Hepatocyte (in vitro differentiated cells): ENCODE measurements at places on chromosomes 13 and 19. TPM values are rescaled to one million over a fixed set of nuclear protein-coding genes. Genes with fewer than 3 reads are reported as not detected.

DNA sequence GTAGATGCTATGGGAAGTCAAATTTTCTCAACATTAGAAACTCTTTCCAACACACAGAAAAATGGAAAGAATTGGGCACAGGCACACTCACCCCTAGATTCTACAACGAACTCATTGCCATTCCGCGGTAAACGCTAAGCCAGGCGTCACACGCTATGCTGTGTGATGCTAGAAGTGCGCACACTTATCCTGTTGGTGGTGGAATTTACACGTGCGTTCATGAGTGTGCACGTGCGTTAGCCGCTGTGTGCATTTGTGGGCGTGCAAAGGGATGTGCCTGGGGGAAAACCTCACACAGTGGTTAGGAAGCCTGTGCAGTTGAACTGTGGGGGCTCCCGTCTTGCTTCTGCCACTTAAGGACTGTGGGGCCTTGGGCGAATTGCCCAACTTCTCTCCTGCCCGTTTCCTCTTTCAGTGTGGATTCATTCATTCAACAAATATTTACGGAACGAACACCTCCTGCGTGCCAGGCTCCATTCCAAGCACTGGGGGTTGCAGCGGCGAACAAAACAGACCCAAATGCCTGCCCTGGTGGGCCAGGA lies 7.7 kb downstream of the NFILZ start:
- no peak overlapping the region for H3K4me3 ChIP-seq
- no peaks in the 10 kb centered on the region for H3K36me3 ChIP-seq
- no peak overlapping the region for H3K27ac ChIP-seq

DNA sequence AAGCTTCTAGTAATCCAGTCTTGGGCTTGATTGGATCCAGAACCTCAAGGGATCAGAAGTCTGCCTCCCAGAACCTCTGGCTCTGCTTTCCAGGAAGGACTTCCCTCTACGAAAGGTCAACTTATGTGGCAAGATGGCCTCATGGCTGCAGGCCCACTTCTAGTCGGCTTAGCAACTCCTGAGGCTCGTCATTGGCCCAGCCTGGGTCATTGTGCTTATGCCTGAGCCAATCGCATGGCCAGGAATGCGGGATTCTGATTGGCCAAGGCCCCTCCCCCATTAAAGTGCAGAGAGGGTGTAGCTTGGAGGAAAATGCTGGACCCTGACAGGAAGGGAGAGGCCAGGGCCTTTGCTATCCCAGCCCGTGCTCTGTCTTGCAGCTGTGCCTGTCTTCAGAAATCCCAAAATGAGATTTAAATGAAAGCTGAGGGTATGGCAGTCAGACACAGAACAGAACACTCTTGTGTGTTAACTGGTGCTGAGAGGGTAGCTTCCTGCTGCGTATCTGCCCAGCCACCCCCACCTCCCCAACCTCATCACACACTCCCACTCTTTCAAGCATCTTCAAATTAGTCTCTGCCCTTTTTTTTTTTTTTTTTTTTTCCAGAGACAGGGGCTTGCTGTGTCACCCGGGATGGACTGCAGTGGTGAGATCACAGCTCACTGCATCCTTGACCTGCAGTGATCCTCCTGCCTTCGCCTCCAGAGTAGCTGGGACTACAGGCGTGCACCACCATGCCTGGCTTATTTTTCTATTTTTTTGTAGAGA lies 5.5 kb upstream of the CCNE1 start:
- H3K4me3 ChIP-seq = no peak overlapping the region
- H3K36me3 ChIP-seq = no peaks in the 10 kb centered on the region
- H3K27ac ChIP-seq = no peak overlapping the region
- H3K4me1 ChIP-seq = peaks cover 4% of the 10 kb centered on the region
- peak; percentile 54 for DNase-seq

GRCh38 chr13:98822225-98822606 lies 69.7 kb upstream of the SLC15A1 start:
- H3K4me3 ChIP-seq = no peak overlapping the region
- DNase-seq = no peak
- peak overlapping the region; percentile 84 for H3K27ac ChIP-seq
- H3K4me1 ChIP-seq = peaks cover 37% of the 10 kb centered on the region

DNA sequence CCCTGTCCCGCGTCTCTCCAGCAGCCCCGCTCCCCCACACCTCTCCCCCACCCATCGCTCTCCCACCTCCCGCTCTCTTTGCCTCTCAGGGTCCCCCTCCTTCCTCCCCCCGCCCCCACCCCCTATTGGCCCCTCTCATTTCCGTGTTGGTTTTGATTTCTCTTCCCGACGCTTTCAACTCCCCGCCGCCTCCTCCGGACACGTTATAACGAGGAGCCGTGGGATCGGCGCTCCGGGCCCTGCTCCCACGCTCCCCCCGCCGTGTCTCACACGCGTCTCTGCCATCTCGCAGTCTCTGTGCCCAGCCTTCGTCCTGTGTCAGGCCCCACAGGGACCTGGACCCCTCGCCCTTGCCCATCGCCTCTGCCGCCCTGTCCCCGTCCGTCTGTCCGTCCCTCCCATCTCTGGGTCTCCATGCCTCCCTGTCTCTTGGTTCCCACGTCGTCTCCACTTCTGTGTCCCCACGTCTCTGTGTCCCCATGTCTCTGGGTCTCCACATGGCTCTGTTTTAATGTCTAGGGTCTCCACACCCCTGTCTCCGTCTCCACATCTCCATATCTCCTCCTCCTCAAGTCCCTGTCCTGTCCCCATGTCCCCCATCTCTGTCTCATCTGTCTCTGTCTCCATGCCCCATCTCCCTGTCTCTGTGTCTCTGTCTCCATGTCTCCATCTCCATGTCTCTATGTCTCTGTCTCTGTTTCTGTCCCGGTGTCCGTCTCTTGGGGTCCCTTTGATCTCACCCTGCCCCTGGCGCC lies 13.1 kb downstream of the ERFL start:
- H3K36me3 ChIP-seq = no peaks in the 10 kb centered on the region
- peaks cover 69% of the 10 kb centered on the region for H3K27me3 ChIP-seq
- no peaks in the 10 kb centered on the region for H3K4me1 ChIP-seq
- no peak overlapping the region for H3K27ac ChIP-seq

GRCh38 chr13:88464851-88465250 lies 793.7 kb downstream of the SLITRK5 start:
- H3K4me3 ChIP-seq = no peak overlapping the region
- no peaks in the 10 kb centered on the region for H3K36me3 ChIP-seq
- DNase-seq = no peak
- H3K27ac ChIP-seq = no peak overlapping the region

The PDX1 gene
- total RNA-seq = 0.20 and 1.3 TPM in 2 replicates

The RPS28 gene
- 293 and 312 TPM in 2 replicates for total RNA-seq

- no peaks in the 10 kb centered on the region for H3K27me3 ChIP-seq
- H3K27ac ChIP-seq = no peak overlapping the region
- peaks cover 16% of the 10 kb centered on the region for H3K4me1 ChIP-seq
- no peak overlapping the region for H3K4me3 ChIP-seq
- no peaks in the 10 kb centered on the region for H3K36me3 ChIP-seq
Measured at GRCh38 chr13:98401934-98402333, 175.0 kb downstream of the STK24 start.

- H3K27me3 ChIP-seq = no peaks in the 10 kb centered on the region
- H3K4me1 ChIP-seq = no peaks in the 10 kb centered on the region
- H3K4me3 ChIP-seq = no peak overlapping the region
- no peak overlapping the region for H3K27ac ChIP-seq
- H3K36me3 ChIP-seq = no peaks in the 10 kb centered on the region
- DNase-seq = no peak
Measured at GRCh38 chr19:19782783-19783182, 38.8 kb downstream of the ZNF506 start.

DNA sequence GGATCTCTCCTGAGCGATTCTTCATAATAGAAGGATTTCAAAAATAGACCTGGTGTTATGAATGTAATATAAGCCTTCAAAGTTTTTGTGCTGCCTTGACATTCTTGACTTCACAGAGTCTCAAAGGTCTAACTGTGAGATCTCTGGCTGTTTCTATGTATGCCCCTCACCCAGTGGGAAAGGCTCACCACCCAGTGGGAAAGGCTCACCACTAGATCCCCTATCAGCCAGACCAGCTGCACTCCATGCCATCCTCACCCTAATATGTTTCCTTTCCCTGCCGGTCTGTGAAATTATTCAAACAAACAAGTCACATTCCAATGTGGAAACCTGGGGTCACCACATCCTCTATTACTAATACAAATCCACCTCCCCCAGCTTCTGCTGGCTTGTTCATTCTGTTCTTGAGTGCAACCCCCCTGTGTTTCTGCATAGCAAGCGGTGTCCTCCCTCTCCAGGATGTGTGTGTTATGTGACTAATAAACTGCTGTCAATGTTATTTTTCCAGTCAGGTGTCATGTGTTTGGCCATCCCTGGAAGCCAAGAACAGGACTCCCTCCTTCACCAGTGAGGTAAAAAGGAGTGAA lies 13.8 kb upstream of the SLITRK1 start:
- no peaks in the 10 kb centered on the region for H3K36me3 ChIP-seq
- H3K4me3 ChIP-seq = no peak overlapping the region
- no peak overlapping the region for H3K27ac ChIP-seq
- H3K4me1 ChIP-seq = no peaks in the 10 kb centered on the region
- DNase-seq = no peak

GRCh38 chr13:46795321-46795720 lies 1.6 kb downstream of the ESD start:
- H3K4me1 ChIP-seq = peaks cover 19% of the 10 kb centered on the region
- DNase-seq = no peak
- no peak overlapping the region for H3K27ac ChIP-seq
- H3K27me3 ChIP-seq = no peaks in the 10 kb centered on the region
- no peak overlapping the region for H3K4me3 ChIP-seq
- H3K36me3 ChIP-seq = no peaks in the 10 kb centered on the region

DNA sequence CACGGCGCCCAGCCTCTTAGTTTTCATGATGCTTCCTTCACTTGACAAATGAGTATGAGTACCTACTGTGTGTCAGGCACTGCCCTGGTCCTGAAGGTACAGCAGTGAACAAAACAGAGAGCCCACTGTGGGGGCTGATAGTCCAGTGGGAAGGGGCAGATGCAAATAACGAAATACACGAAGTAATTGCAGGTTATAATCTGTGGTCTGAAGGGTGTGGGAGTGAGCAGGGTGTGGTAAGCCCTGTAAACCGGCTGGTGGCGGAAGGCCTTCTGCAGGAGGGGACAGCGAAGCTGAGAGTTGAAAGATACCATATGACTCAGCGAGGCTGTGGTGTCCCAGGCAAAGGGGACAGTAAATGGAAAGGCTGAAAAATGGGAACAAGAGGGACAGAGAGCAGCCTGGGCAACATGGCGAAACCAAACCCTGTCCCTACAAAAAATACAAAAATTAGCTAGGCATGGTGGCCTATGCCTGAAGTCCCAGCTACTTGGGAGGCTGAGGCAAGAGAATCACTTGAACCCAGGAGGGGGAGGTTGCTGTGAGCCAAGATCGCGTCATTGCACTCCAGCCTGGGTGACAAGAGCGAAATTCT lies 60.5 kb downstream of the MAP4K1 start:
- H3K27ac ChIP-seq = no peak overlapping the region
- H3K4me1 ChIP-seq = no peaks in the 10 kb centered on the region
- no peak for DNase-seq
- H3K36me3 ChIP-seq = no peaks in the 10 kb centered on the region

The ZNF567 gene
- 4.0 and 8.1 TPM in 2 replicates for total RNA-seq

GRCh38 chr13:40598569-40598968 lies 67.9 kb downstream of the FOXO1 start:
- peaks cover 10% of the 10 kb centered on the region for H3K4me1 ChIP-seq
- no peaks in the 10 kb centered on the region for H3K36me3 ChIP-seq
- H3K27ac ChIP-seq = no peak overlapping the region
- no peak for DNase-seq
- H3K4me3 ChIP-seq = no peak overlapping the region

- H3K27ac ChIP-seq = no peak overlapping the region
- H3K36me3 ChIP-seq = no peaks in the 10 kb centered on the region
- no peak overlapping the region for H3K4me3 ChIP-seq
- H3K27me3 ChIP-seq = no peaks in the 10 kb centered on the region
- no peak for DNase-seq
- H3K4me1 ChIP-seq = peaks cover 11% of the 10 kb centered on the region
Measured at GRCh38 chr19:18523841-18524240, 2.0 kb upstream of the ELL start.

The FGF21 gene
- total RNA-seq = not detected in 2 replicates

The FOSB gene
- total RNA-seq = 37.9 and 73.1 TPM in 2 replicates

The ZNF667 gene
- 3.4 and 4.4 TPM in 2 replicates for total RNA-seq

GRCh38 chr13:112947796-112948195 lies 21.2 kb upstream of the MCF2L start:
- no peak overlapping the region for H3K4me3 ChIP-seq
- H3K4me1 ChIP-seq = peaks cover 10% of the 10 kb centered on the region
- no peaks in the 10 kb centered on the region for H3K27me3 ChIP-seq
- no peaks in the 10 kb centered on the region for H3K36me3 ChIP-seq

The TYROBP gene
- total RNA-seq = 2.8 and 5.9 TPM in 2 replicates

DNA sequence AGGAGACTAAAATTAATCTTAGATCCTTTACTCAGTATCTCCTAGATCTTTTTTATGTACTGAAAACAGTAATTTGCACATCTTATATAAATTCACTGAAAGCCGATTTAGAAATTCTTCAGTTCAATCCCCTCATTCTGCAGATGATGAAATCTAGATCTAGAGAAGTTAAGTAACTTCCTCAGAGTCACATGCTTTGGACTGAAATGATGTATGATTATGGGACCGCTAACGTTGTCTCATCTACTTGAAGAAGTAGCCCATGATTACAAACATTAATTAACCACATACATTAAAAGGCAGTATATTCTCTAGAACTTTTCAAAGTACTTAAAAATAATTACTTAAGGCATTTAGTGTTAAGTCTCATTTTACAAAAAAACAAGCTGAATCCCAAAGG lies 37.8 kb downstream of the ELF1 start:
- no peaks in the 10 kb centered on the region for H3K27me3 ChIP-seq
- no peaks in the 10 kb centered on the region for H3K36me3 ChIP-seq
- H3K4me1 ChIP-seq = peaks cover 31% of the 10 kb centered on the region
- no peak for DNase-seq
- H3K4me3 ChIP-seq = no peak overlapping the region

DNA sequence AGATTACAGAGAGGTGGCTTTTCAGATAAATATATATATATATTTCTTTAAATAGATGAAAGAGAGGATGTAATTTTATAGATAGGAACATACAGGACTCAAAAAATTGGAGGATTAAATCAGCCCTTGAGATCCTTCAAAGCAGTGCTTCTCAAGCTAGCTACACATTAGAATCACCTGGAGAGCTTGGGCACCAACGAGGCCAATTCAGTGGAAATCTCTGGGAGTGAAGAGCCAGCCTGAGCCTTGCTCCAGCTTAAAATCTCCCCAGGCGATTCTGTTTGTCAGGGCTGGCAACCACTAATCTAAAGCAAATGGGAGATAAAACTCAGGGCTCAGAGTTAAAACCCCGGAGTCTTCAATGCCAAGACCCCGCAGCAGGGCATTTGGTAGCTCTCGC lies 15.0 kb upstream of the CLN5 start:
- peaks cover 6% of the 10 kb centered on the region for H3K4me1 ChIP-seq
- no peak overlapping the region for H3K4me3 ChIP-seq
- no peaks in the 10 kb centered on the region for H3K36me3 ChIP-seq
- peaks cover 12% of the 10 kb centered on the region for H3K27me3 ChIP-seq
- no peak for DNase-seq
- no peak overlapping the region for H3K27ac ChIP-seq

DNA sequence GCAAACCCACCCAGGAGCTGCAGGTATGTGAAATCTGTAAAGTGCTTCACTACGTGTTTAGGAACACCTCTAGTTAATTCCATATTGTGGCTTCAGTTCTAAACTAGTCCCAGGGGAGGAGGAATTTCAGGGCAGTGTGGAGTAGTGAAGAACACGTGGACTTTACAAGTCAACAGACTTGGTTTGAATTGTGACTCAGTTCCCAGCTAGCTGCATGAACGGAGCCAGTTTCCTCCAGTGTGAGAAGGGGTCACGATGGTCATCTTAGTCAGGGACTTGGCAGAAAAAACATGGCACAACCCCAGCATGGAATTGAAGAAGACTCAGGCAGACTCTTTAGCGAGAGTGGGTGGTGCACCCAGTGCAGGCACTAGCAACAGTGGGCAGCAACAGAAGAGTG lies 175.7 kb upstream of the UBL3 start:
- peaks cover 6% of the 10 kb centered on the region for H3K4me1 ChIP-seq
- H3K27me3 ChIP-seq = no peaks in the 10 kb centered on the region
- no peak for DNase-seq
- H3K36me3 ChIP-seq = no peaks in the 10 kb centered on the region
- H3K27ac ChIP-seq = peak overlapping the region; percentile 40

The ZIC5 gene
- total RNA-seq = 0.04 and 0.13 TPM in 2 replicates
